AG09319 (cell line): ENCODE measurements at places on chromosomes 4 and X.

GRCh38 chr4:48504352-48504751 lies 14.3 kb downstream of the ZAR1 start:
- DNase-seq = no peak

DNA sequence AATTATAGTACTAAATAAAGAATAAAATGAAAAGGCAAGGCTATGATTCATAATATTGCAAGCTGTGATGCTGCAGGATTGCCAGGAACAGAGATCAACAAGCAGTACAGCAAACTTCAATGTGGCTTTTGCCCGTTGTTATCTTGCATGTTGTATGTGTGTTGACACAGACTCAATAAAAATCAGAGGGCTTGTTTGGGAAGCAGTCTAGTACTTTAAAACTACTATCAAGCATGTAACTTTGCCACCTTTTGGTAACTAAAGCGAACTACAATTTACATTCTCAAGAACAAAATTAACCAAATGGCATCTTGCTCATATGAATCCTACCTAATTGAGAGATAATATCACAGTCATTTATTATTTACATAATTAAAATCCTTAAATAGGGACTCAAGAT lies 79.8 kb upstream of the GPM6A start:
- no peak for DNase-seq

DNA sequence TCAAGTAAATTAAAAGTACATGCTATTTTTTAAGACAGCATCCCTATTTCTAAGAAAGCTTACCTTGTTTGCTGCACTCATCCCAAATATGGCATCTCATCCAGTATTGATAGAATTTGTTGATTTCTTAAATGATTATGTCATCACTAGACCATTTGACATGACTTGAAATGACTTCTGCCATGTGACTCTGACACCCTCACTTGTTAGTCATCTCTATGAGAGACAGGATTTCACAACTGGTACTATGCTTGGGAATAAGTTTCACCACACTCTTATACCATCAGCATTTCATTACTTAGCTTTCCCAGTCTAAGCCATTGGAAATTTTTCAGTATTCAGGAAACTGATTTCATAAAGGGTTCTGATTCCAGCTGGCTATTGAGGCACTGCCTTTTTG lies 55.3 kb downstream of the TMPRSS11F start:
- DNase-seq = no peak

DNA sequence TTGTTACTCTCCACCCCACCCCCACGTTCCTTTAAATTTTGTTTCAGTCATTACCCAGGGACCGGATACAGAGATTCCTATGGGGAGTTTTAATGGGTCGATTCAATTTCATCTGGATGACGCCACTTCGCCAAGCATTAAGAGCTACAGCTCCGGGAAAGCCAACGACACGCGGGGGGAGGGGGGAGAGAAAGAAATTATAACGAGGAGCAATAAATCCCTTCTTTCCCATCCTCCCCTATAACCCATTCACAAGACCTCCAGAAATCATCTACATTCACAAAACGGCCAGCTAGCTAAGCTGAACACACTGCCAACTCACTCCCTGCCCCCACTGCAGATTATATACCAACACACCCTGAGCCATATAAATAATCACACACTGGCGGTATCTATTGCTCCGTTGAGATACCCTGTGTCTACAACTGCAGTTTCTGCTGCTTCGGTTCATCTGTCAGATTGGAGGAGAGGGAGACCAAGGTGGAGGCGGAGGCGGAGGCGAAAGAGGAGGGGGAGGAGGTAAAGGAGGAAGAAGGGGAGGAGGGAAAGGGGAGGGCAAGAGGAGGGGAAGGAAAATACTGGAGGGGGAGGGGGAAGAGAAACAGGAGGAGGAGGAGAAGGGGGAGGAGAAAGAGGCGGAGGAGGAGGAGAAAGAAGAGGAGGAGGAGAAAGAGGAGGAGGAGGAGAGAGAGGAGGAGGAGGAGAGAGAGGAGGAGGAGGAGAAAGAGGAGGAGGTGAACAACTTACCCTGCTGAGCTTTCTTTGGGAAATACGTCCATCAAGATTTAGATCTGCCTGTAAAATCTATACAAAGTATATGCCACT lies 113.9 kb upstream of the VAMP7 start:
- DNase-seq = peak; percentile 60

- DNase-seq = no peak
These were observed 58.9 kb upstream of the DKK2 start for GRCh38 chr4:107094976-107095375.

DNA sequence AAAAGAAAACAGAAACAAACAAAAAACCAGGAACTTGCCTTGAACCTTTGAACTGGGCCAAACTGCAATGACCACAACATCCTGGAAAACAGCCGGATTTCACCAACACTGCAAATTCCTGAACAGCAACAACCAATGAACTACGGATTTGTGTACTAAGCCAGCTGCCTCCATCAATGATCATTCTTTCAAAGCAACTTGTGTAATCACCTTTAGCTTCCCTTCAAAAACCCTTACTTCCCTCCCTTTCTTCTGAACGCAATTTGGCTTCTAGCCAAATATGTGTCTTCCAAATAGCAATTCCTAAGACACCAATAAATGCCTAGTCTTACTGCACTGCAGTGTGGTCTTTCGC lies 98.5 kb upstream of the FAM47C start:
- no peak for DNase-seq

DNA sequence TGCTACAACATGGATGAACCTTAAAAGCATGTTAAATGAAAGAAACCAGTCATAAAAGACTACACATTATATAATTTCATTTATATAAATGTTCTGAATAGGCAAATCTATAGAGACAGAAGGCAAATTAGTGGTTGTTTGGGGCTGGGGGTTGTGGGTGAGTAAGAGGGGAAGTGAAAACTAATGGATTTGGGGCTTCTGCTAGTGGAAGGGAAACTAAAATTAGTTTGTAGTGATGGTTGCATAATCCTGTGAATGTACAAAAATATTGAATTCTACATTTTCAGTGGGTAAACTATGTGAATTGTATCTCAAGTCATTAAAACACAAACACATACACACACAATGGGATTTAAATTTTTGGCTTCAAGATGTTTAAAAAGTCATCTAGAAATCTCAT lies 25.4 kb upstream of the LIMCH1 start:
- DNase-seq = no peak

DNA sequence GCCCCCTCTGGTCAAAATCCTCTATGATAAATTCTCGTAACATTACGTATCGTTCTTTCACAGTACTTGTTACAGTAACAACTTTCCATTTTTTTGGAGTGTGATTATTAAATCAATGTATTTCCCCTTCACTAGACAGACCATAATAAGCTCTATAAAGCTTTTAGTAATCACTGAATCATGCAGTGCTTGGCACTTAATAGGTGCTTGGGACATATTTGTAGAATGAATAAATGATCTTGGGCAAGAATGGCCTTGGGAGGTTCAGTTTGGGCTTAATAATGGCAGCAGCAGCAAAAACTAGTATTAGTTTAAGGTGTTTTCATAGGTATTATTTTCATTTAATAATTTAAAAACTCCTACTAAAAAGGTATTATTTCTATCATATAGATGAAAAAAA lies 33.4 kb upstream of the SFRP2 start:
- DNase-seq = no peak

GRCh38 chrX:3664921-3665320 lies 48.5 kb downstream of the PRKX start:
- DNase-seq = no peak

- DNase-seq = no peak
These were observed 46.6 kb upstream of the PPP1R2C start for GRCh38 chrX:42824541-42824940.

GRCh38 chrX:134936542-134936941 lies 54.2 kb upstream of the SMIM10 start:
- DNase-seq = no peak

GRCh38 chr4:152102436-152103000 lies 341.7 kb upstream of the GATB start:
- DNase-seq = no peak

- no peak for DNase-seq
These were observed 100.0 kb downstream of the HMX1 start for GRCh38 chr4:8771666-8772065.

GRCh38 chr4:55613621-55614020 lies 21.6 kb upstream of the PDCL2 start:
- DNase-seq = no peak

GRCh38 chr4:65416891-65417290 lies 253.4 kb downstream of the EPHA5 start:
- no peak for DNase-seq

DNA sequence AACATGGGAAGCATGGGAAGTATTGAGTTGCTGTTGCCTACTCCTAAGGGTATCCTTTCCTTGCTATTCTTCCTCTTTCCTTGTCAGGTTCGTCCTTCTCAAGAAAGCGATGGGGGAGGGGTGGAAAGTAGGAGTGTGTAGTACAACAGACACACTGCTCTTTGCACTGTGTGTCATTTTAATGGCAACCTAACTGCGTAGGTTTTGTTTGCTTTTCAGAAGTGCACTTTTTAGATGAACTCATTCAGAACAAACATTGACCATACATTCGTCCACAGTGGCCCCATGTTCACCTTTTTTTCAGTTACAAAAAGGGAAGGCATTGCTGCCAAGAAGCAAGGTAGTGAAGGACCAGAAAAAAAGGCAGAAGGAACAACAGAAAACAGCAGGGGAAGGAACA lies 10.2 kb upstream of the YIPF6 start:
- no peak for DNase-seq

GRCh38 chr4:33013282-33013681 lies 2293.1 kb downstream of the PCDH7 start:
- no peak for DNase-seq

GRCh38 chr4:99090481-99091215 lies 2.1 kb upstream of the ADH5 start:
- no peak for DNase-seq

DNA sequence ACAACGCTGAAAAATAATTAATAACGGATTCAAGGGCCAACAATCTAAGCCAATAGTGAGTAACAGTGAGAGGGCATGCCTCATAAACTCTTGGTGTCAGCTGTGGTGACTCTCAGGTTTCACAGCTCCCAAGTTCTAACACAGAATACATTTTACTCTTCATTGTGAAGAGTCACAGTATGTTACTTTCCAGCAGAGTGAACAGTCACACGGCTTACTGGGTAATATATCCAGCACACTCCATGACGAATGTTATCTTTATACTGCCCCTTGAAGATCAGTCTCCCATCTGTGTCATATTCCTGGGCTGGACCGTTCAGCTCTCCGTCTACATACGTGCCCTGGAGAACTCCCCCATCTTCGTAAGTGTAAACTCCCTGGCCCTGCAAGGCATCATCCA lies 23.1 kb downstream of the SETD7 start:
- DNase-seq = no peak

- DNase-seq = no peak
These were observed 75.6 kb downstream of the ATP10D start for GRCh38 chr4:47560682-47561081.

- DNase-seq = no peak
These were observed 709.1 kb downstream of the FAT4 start for GRCh38 chr4:126023896-126024295.

- peak; percentile 5 for DNase-seq
These were observed 36.9 kb upstream of the ATOH1 start for GRCh38 chr4:93791570-93792195.

DNA sequence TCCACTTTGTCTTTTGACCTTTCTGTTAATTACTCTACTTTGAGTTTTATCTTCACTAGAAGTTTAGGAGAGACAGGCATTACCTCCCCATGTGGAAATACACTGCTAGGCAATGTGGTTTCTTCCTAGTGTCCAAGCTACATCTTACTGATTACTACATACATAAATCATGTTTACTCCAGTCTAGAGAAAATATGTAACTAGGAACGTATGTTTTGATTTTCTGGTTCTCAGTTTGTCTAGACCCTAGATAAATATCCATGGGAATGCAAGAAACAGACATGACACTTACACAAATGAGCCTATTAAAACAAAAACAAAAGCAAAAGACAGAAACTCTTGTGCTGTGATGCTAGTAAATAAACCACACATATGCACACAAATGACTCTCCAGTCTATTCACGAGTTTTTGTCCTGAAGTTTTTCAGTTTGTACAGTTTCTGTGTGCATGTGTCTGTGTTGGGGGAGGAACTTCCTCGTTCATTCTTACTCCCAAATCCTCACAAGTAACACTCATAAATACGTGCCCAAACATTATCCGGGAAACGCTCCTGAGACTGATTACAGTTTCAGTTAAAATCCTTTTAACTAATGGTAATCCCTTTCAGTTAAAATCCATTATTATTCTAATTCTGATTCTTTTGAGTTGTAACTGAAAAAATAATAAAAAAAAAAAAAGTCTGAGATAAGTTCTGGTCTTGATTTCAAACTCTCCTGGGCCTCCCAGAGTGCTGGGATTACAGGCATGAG lies 283.5 kb upstream of the FTHL17 start:
- no peak for DNase-seq

DNA sequence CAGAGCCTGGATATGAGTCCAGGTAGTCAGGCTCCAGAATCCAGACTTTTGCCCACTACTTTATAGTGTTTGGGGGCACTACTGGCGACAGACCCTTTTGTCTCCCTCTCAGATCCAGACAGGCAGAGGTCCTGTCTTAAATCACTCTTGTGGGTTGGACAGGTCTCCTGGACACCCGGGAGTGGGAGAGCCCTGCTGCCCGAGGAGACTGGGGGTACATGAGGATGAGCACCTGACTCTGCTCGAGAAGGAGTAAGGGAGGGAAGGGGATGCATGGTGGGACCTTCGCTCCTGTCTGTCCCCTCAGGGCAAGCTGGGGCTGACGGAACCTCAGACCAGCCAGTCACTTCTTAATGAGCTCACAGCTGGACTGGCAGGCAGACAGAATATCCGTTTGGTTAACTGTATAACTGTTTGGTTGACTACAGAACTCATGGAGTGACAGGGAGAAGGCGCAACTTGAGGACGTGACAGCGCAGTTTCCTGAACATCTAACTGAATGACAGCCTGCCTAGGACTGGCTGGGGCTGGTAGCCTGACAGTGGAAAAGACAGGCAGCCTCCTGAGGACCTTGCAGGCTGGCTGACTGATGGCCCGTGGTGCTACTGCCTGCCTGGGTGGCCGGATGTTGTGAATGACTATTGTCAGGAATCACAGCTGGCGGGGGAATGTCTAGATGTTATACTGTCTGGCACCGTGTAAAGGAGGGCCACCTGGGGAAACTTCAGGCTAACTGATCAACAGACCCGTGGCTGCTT lies 1.6 kb upstream of the SUV39H1 start:
- no peak for DNase-seq

DNA sequence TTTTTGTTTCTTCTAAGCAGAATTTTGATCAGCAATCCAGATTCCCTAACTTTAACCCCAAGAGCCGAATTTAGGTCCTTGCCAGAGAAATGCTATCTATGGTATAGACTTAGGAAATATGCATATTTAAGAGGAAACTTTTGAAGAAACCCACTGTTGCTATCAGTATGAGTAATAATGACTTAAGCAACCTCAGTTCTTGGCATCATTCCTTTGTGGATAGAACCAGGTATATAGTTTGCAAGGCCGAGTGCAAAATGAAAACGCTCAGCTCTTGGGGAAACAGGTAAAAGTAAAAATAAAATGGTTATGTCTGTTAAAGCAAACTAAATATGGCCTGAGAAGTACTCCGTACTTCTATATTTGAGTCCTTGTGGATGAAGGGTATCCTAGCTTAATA lies 78.1 kb downstream of the ARSF start:
- DNase-seq = no peak
